CD4-positive, alpha-beta T cell treated with Interferon gamma for 1 hour (primary cell): ENCODE measurements at places on chromosomes 12 and 14.

- no peak for DNase-seq
These were observed 7.3 kb downstream of the SYNE2 start for GRCh38 chr14:63860146-63860545.

DNA sequence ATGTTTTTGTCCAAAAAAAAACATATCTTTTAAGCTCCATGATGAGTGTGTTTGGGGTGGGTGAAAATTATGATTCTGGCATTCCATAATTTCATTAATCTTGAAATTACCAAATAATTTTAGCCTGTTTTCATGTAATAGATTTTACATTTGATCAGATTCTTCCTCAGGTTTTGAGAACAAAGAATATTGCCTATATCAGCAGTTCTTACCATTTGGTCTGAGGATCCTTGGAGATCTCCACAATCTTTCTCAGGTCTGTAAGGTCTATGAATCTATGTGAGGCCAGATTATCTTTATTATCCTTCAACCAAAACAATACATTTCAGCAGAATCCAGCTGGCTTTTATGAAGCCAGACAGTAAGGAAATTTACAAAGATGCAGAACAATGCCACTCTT lies 373.3 kb upstream of the E2F7 start:
- DNase-seq, result no peak

DNA sequence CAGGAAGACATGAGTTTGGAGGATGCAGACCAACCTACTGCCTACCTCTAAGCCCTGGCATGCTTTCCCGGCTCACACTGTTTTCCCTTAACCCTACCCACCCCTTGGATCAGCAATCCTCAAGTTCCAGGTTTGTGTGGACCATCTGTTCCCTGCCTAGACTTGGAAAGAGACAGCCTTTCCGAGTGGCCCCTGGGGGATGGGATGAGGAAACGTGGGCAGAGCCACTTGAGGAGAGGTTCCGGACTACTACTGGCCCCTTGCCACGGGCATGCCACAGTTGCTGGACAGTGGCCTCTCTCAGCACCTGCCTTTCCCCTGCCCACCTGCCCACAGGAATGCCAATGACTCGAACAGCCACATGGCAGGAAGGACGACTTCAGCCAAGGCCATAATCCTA lies 135.9 kb downstream of the SLC15A4 start:
- no peak for DNase-seq

DNA sequence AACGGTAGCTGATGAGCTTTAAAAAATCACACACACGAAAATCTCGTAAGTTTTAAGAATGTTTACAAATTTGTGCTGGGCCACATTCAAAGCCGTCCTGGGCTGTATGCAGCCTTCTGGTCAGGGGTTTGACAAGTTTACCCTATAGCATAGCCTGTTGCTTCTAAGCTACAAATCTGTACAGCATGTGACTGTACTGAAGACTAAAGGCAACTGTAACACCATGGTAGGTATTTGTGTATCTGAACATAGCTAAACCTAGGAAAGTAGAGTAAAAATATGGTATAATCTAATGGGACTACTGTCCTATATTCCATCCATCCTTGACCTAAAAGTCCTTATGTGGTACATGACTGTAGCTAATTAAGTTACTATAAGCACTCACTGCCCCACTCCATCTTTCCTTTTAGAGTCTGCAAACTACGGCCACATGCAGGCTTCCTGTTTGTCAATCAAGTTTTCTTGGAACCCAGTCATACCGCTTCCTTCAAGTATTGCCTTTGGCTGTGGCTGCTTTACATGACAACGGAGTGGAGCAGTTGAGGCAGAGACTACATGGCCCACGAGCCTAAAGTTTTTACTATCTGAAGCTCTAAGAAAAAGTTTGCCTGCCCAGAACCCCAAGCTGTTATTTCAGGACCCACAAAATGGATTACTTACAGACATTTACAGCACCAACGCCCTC lies 18.5 kb downstream of the KRT7 start:
- DNase-seq, result no peak

- no peak for DNase-seq
These were observed 39.2 kb upstream of the AMN1 start for GRCh38 chr12:31768046-31768445.

DNA sequence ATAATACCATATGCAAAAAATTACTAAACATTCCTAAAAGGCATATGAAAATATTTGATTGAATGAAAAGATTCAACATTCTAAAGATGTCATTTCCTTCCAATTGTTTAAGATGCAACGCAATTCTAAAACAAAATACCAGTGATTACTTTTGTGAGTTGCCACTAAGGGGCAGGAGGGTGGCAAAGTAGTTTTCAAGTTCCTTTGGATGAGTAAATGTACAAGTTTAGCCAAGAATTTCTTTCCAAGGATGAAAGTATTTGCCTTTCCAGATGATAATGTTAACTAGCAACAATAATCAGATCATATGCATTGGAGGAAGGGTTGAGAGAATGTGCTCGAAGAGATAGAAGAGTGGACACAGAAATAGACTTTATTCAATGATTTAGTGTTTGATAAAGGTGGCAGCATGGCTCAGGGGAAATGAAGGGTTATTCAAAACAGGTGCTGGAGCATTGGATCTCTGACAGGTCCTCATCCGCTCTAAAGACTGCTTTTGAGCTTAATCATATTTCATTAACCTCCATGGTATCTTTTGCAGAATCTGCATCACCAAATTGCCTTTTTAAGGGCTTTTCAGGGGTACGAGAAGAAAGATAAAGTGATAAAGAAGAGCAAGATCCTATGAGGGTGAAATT lies 678.5 kb upstream of the TBX3 start:
- DNase-seq, result no peak

- no peak for DNase-seq
These were observed 19.4 kb downstream of the SETD1B start for GRCh38 chr12:121823101-121823726.

GRCh38 chr14:105015905-105016304 lies 5.0 kb downstream of the CDCA4 start:
- no peak for DNase-seq

DNA sequence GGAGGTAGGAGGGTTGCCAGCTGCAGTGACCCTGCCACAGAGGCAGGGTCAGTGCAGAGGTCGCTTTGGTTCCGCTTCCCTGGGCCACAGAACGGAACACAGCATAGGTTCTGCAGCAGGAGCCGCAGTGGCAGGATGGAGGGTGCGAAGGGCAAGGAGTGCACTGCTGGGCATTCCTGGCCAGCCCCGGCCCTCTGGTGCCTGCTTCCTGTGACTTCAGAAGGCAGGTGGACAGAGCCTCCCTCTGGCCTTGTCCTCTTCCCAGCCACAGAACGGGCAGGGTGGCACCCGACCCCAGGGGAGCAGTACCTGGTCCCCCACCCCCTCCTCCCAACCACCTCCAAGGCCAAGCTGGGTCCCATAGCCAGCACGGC lies 37.7 kb downstream of the SLC8B1 start:
- DNase-seq, result no peak

DNA sequence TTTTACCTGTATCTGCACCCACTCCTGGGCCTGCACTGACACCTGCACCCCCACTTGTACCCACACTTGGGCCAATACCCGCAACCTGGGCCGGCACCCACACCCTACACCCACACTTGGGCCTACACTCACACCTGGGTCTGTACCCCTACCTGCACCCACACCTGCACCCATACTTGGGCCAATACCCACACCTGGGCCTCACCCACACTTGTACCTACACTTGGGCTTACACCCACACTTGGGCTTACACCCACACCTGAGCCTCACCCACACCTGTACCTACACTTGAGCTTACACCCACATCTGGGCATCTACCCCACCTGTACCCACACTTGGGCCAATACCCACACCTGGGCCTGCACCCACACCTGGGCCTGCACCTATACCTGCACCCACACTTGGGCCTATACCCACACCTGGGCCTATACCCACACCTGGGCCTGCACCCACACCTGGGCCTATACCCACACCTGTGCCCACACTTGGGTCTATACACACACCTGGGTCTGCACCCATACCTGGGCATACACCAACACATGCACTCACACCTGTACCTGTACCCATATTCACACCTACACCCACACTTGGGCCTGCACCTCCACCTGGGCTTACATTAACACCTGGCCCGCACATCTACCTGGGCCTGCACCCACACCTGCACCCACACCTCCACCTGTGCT lies 39.2 kb downstream of the DAO start:
- no peak for DNase-seq

DNA sequence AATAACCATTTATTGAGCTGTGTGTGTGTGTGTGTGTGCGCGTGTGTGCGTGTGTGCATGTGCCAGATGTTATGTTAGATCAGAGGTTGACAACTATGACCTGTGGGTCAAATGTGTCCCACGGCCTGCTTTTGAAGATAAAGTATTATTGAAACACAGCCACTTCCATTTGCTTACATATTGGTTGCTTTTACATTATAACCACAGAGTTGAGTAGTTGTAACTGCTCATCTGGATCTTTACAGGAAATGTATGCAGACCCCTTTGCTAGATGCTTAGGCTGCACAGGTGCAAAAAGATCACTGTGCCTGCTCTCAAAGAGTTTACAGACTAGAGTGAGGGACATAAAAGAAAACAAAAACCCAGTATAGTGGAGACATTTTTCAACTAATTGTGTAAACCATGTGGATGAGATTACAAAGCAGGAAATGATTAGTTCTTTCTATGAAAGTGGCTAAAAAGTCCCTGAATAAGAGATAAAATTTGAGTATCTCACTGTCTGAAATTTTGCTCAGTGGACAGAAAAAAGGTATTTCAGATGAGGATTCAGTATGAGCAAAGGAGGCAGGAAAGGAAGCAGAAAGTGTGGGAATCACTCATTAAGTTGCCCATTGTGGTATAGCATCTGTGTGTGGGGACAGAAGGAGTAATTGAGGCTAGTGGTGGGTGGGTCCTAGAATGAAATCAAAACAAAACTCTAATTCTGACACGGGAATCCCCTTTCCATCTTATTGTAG lies 188.4 kb downstream of the PAH start:
- DNase-seq, result no peak

GRCh38 chr14:52333108-52333507 lies 19.0 kb downstream of the PTGER2 start:
- no peak for DNase-seq

GRCh38 chr12:102948941-102949352 lies 8.5 kb upstream of the ASCL1 start:
- DNase-seq, result no peak

GRCh38 chr12:95415451-95415850 lies 58.5 kb upstream of the METAP2 start:
- DNase-seq, result no peak

DNA sequence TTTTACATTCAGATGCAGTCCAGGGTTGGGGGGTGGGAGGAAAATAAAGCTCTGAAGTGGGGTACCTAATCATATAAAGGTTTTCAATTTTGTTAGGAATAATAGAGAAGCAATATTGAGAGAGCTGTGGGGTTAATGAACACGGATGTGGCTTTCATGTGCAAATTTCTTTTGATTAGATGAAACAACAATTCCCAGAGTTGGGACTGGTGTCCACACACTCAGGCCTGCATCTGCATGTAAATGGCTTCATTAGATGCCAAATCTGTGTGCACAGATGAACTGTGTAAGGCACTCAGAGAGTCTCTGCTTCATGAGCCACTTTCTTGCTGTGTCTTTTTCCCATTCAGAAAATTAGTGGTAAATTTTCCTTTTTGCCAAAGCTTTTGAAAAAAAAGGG lies 377.1 kb upstream of the NOVA1 start:
- DNase-seq, result no peak

DNA sequence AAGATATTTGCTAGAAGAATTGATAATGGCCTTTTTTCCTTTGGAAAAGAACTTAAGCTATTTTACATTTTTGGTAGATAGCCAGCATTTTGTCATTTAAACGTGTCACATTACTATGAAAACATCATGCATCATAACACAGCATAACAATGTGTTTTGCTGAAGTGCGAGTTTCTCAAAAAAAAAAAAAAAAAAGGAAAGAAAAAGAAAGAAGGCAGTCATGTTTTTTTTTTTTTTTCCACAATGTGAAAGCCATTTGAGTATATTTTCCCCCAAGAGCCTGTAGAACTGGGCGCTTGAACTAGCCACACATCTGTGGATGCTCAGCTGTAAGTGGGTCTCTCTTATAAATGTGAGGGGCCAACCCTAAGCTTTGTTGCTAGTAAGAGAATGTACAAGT lies 300.1 kb downstream of the AKAP6 start:
- no peak for DNase-seq

DNA sequence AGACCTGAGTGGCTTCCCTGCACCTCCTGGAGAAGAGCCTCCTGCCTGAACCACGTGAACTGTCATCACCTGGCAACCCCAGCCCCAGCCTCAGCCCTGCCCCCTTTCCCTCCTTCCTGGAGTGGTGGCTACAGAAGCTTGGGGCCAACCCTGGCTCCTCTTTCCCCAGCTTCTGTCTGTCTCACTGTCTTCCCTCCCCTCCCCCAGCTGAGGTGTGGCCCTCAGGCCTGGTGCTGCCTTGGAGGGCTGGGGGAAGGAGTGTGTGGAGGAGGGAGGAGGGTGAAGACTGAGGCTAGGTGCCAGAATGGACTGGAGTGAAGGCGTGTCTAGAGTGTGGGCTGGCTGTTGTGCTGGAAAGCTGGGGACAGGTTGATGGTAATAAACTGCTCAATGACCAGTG lies 9.7 kb downstream of the NFATC4 start:
- DNase-seq, result no peak

DNA sequence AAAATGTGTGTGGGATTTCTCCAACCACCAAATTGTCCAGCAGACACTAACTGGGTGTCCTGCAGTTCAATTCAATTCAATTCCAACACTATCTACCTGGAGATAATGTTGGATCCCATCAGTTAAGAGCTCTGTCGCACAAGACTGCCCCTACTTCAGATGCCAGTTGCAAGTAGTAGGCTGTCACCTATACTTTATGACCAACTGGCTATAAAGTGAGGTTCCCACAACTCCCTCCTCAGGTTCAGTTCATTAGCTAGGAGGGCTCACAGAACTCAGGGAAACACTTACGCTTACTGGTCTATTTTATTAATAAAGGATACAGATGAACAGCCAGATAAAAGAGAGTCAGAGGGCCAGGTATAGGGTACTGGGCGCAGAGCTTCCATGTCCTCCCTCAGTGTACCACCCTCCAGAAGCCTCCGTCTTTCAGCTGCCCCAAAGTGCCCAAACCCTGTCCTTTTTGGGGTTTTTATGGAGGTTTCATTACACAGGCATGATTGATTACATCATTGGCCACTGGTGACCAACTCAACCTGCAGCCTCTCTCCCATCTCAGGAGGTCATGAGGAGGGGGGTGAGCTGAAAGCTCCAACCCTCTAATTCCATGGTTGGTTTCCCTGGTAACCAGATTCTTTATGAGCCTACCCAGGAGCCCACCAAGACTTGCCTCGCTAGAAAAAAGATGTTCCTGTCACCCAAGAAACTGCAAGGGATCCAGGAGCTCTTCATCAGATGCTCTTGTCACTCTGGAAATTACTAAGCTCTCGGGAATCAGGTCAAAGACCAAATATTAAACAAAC lies 7.5 kb upstream of the SERPINA5 start:
- DNase-seq, result no peak

DNA sequence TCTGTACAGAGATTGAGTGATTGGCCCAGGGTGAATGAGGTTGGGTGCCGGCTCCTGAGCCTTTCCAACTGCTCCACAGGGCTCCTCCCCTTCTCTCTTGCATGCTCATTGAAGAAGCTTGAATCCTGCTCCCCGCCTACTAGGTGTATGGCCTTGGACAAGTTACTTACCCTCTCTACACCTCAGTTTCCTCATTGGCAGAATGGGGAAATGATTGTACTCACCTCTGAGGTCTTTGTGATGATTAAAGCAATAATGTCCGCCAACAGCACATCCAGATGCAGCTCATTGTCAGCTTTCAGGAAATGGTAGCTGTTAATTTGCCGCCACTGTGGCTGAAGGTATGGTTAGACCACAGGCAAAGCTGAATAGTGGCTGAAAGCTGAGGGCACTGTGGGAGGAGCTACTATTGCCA lies 174.1 kb downstream of the CRADD start:
- no peak for DNase-seq
